ENCODE measurements at places on chromosomes 5 and 9.

GRCh38 chr5:52043543-52043942 lies 660.3 kb downstream of the ISL1 start:
- no peak for DNase-seq

GRCh38 chr5:133467826-133468463 lies 144.4 kb downstream of the FSTL4 start:
- no peak for DNase-seq

DNA sequence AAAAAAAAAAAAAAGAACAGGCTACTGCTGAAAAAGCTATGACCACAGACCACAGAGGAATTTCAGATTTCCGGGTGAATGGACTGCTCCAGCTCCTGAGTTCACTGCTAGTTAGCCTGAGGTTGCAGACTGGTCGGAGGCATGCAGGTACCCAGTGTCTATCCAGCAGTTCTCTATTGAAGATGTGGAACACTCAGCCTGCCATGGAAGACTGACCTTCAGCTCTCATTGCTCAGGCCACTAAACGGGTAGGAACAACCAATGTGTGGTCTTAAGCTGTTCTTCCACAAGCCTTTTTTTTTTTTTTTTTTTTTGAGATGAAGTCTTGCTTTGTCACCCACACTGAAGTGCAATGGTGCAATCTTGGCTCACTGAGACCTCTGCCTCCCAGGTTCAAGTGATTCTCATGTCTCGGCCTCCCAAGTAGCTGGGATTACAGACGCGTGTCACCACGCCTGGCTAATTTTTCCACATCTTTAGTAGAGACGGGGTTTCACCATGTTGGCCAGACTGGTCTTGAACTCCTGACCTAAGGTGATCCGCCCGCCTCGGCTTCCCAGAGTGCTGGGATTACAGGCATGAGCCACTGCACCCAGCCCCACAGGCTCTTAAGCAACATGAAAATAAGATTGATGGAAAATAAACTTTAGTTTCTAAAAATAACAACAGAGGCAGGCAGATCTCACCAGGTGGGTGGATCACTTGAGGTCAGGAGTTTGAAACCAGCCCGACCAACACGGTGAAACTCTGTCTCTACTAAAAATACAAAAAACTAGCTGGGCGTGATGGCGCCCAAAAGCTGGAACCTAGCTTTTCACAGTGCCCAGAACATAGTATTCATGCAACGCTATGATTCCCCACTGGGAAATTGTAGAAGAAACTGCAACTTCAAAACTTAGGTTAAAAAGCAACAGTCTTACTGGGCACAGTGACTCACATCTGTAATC lies 20.0 kb upstream of the NPM1 start:
- DNase-seq, result no peak

DNA sequence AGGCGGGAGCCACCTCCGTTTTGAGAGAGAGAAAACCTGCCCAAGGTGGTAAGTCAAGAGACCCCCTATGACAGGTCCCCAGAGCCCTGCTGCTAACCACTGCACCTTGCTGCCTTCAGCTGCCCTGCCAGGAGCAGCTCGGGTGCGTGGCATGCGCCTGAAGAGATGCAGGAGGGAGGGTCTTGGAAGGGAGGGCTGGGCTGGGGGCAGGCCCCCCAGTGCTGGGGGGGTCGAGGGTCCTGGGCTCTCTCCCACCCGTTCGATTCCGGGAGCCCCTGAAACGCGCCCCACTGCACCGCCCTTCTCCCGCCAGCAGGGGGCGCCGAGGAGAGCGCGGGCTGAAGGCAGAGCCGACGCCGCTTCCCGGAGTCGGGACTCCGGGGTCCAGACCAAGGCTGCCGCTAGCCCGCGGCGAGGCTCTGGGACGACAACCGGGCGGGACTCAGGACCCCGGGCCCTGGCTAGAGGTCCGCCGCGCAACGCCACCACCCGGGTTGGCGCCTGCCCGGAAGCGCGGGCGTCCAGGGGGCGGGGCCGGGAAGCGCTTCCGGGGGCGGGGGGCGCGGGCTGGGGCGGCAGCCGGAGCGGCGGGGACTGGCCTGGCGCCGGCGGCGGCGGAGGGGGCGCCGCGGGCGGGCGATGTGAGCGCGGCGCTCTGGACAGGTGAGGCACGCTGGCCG lies at the start of gene ZBTB34:
Gene ZBTB34 (plus strand): TSS at position 563 of the 680 bp plus-strand sequence. CDS start 18,761 bp downstream, outside the sequence.
- DNase-seq, result no peak

GRCh38 chr9:130989391-130989790 lies 19.6 kb upstream of the LAMC3 start:
- no peak for DNase-seq

- DNase-seq, result no peak
Observed at GRCh38 chr5:114612406-114612805, 250.5 kb downstream of the KCNN2 start.

DNA sequence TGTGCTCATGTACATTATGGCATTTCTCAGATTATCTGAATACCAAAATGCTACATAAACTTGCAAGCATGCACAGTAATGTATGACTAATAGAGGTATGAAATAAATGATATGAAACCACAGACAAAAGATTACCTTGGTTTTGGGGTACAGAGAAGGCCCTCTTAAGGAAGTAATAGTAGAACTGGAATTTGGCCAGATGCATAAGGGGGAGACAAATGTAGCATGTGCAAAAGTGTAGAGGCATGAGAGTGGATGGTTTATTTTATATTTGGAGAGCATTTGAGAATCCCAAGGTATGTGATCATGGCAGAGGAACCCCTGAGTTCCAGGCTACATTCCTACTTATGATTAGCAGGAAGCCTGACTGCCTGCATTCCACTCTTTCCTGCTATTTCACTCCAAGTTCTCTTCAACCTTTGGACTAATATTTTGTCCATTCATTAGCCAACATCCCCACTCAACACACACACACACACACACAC lies 74.2 kb downstream of the MAMDC2 start:
- peak; percentile 66 for DNase-seq

- DNase-seq, result no peak
Observed at GRCh38 chr5:40594811-40595210, 84.9 kb upstream of the PTGER4 start.

GRCh38 chr5:169001394-169001793 lies 299.5 kb downstream of the SLIT3 start:
- no peak for DNase-seq

DNA sequence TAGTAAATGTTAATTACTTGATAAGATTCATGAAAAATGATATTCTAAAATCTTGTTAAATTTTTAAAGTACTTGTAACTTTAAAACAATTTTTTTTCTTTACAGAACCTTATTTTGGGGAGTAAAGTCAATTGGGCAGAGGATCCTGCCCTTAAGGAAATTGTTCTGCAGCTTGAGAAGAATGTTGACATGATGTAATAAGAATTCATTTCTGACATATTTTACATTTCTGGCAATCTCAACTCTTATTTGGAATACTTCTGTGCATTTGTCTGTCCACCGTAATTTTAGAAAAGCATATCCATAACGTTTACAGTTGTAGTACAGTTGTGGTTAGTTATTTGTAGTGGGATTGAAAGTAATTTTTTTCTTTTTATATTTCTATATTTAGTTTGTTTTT lies 20.2 kb downstream of the CENPH start:
- DNase-seq, result no peak

DNA sequence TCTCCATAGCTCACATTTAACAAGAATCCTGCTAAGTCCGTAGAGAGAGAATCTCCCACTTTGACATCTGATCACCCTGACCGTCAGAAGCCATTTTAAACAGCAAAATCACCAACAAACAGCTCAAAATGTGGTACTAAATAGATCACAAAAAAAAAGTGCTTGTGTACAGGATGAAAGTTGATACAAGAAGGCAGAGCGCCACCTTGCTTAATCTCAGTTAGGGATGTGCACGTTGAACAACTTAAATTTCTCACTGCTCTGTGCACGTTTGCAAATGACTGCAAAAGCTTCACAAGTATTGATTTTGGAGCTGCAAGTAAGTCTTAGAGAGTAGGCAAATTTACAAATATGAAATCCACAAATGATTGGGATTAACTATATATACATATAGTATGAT lies 63.1 kb upstream of the NREP start:
- no peak for DNase-seq

GRCh38 chr5:106940301-106940846 lies 730.4 kb downstream of the EFNA5 start:
- DNase-seq, result no peak

DNA sequence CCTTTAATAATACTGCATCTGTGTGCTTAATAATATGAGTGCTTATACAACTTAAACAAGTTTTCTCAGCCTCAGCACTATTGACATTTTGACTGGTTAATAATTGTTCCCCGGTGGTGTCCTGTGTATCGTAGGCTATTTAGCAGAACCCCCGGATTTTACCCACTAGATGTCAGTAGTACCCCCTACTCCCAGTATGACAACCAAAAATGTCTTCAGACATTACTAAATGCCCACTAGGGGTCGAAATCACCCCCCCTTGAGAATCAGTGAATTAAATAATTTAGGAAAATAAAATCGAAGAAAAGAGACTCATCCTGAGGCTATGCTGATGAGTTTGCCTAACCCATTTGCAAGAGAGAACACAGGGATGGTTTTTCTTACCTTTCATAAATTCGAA lies 166.3 kb downstream of the ATP10B start:
- no peak for DNase-seq

DNA sequence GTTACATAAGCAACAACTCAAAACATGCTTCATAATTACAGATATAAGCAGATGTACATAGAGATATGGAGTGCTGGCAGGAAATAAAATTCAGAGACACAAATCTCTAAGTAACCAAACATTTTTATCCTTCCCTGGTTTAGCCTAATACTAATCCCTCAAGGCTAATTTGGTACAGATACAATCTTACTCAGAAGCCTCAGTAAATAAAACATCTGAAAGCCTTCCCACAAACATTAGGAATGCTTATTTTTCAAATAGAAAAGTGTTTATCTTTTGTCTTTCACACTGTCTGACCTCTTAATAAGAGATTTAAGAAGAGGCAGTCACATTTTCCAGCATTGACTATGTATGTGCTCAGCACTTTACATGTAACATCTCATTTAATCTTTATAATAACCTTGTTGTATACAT lies 399.4 kb downstream of the ARRDC3 start:
- DNase-seq, result no peak

DNA sequence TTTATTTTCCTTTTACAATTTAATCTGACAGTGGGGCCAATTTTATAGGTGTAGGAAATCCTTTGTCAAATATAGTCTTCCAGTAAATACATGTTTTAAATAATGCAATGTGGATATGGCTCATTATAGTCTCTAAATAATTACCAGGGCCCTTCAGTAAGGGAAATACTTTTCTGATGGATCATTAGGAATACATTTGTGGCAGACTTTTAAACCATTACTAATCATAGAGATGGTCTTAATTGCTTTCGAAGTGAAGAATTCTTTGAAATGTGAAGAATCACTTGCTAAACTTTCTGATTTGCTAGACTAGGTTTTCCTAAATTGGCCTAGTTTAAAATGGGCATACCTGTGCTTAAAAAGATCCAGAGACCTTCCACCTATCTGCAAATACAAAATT lies 105.6 kb upstream of the ELL2 start:
- no peak for DNase-seq

- DNase-seq, result no peak
Observed at GRCh38 chr5:151281001-151281639, 22.4 kb downstream of the SLC36A3 start.

GRCh38 chr5:16791036-16791705 lies 144.9 kb downstream of the MYO10 start:
- DNase-seq, result peak; percentile 41

DNA sequence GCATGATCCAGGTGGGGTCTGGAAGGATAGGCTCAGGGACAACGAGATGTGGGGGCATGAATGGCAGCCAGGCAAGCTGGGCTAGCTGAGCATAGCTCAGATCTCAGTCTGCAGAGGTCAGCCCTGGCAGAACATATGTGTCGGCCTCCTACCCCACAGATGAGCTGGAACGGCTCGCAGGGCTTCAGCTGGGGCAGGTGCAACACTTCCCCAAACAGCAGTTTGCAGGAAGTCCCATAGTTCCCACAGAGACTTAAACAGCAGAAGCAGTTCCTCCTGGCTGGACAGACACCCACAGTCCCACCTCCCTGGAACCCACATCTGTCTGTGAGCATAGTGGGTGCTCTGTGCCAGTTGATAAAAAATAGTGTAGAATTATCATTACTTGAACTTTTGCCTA lies 404.6 kb downstream of the GADD45G start:
- DNase-seq, result no peak

GRCh38 chr9:94014066-94014654 lies 59.0 kb upstream of the BARX1 start:
- DNase-seq, result no peak

- no peak for DNase-seq
Observed at GRCh38 chr5:158898185-158899177, 201.2 kb downstream of the EBF1 start.

GRCh38 chr9:128056887-128057723 lies 10.0 kb downstream of the NAIF1 start:
- no peak for DNase-seq

DNA sequence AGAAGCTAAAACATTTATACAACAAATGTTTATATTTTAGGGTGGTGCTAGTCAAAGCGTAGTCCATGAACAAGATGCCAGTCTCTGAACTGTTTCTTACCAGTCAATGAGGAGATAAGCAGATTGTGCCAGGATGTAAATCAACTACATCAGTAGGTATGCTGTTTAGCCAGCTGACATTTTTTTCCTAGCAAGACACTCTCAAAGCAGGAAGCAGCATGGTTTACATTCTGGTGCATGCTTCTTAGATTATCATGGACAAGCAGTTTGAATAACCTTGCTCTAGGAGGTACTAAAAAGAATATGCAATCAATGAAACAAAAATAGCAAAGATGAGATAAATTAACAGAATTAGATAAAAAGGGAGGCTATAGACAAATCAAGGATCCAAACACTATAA lies 17.0 kb downstream of the TICAM2 start:
- DNase-seq, result no peak

DNA sequence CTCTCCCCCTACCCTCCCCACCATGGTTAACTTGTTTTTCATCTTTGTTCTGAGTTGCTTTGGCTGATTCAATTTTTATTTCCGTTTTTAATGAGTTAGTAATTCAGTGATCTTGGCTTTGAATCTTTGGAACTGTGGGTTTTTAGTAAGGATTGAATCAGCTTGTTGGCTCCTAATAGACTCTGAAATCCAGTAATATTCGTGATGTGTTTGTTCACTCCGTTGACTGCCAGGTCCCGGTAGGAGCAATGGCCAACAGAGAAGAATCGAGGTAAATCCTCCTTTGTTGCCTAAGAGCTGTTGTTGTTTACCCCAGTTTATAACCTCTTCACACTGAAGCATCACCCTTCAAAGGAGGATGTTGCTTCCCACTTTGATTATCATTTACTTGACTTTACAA lies 92.7 kb downstream of the PCSK1 start:
- DNase-seq, result no peak

- DNase-seq, result no peak
Observed at GRCh38 chr9:128800061-128800460, 13.0 kb downstream of the TBC1D13 start.

Measured in HS-27A (cell line).